Mononuclear cell (primary cell): ENCODE measurements at places on chromosomes 6 and 20. TPM values are rescaled to one million over a fixed set of nuclear protein-coding genes. Genes with fewer than 3 reads are reported as not detected.

Gene EPPIN
- not detected for total RNA-seq

Gene MAS1
- 0.10 TPM for total RNA-seq

Gene BPIFA2
- not detected for total RNA-seq

Gene NKX2-2
- total RNA-seq = not detected

Gene RTEL1
- total RNA-seq = 5.7 TPM

Gene POU3F2
- under 0.01 TPM for total RNA-seq

Gene BMP5
- not detected for total RNA-seq

Gene CAP2
- 0.10 TPM for total RNA-seq

Gene C6orf132
- not detected for total RNA-seq

Gene EYA2
- total RNA-seq = 0.10 TPM

Gene ARMC2
- 2.4 TPM for total RNA-seq

Gene BCAS1
- total RNA-seq = 0.84 TPM

Gene C20orf202
- not detected for total RNA-seq

Gene MAPK13
- total RNA-seq = 16.9 TPM

Gene SAPCD1
- total RNA-seq = 0.63 TPM

Gene PACSIN1
- 0.42 TPM for total RNA-seq

Gene HUS1B
- total RNA-seq = 4.5 TPM

Gene IBTK
- 22.0 TPM for total RNA-seq

Gene C20orf144
- total RNA-seq = 0.21 TPM

Gene SPATS1
- total RNA-seq = not detected

Gene CLIC5
- total RNA-seq = 0.52 TPM

Gene SS18L1
- 6.3 TPM for total RNA-seq

Gene ERVFRD-1
- 0.10 TPM for total RNA-seq

Gene ECT2L
- not detected for total RNA-seq

Gene TPBG
- total RNA-seq = 0.31 TPM

Gene VNN1
- 2.7 TPM for total RNA-seq

Gene FOXQ1
- total RNA-seq = not detected

Gene THBS2
- total RNA-seq = under 0.01 TPM

Gene MEI4
- total RNA-seq = 0.10 TPM

Gene ACAT2
- 10.5 TPM for total RNA-seq

Gene TSPYL1
- 179 TPM for total RNA-seq

Gene RRAGD
- total RNA-seq = 6.8 TPM

Gene PTCRA
- 6.9 TPM for total RNA-seq

Gene STX11
- total RNA-seq = 118 TPM

Gene MCUR1
- 5.5 TPM for total RNA-seq

Gene IL17A
- not detected for total RNA-seq

Gene CALHM5
- total RNA-seq = 0.42 TPM

Gene UST
- total RNA-seq = 1.5 TPM

Gene SALL4
- not detected for total RNA-seq

Gene ZDHHC14
- 1.6 TPM for total RNA-seq

Gene PBOV1
- total RNA-seq = not detected

Gene ANKEF1
- 0.84 TPM for total RNA-seq

Gene PCK1
- not detected for total RNA-seq

Gene RGL2
- total RNA-seq = 14.7 TPM

Gene OR2H2
- total RNA-seq = under 0.01 TPM

Gene TTLL9
- total RNA-seq = not detected

Gene C4B
- total RNA-seq = 1.0 TPM

Gene FILIP1
- under 0.01 TPM for total RNA-seq

Gene CNR1
- total RNA-seq = 0.42 TPM

Gene SEL1L2
- total RNA-seq = not detected
